Posterior vena cava (tissue), 2 donors: ENCODE measurements at places on chromosomes 6 and 20.
A peak's percentile ranks its signal among the peaks of the same experiment; 100 is the strongest.

DNA sequence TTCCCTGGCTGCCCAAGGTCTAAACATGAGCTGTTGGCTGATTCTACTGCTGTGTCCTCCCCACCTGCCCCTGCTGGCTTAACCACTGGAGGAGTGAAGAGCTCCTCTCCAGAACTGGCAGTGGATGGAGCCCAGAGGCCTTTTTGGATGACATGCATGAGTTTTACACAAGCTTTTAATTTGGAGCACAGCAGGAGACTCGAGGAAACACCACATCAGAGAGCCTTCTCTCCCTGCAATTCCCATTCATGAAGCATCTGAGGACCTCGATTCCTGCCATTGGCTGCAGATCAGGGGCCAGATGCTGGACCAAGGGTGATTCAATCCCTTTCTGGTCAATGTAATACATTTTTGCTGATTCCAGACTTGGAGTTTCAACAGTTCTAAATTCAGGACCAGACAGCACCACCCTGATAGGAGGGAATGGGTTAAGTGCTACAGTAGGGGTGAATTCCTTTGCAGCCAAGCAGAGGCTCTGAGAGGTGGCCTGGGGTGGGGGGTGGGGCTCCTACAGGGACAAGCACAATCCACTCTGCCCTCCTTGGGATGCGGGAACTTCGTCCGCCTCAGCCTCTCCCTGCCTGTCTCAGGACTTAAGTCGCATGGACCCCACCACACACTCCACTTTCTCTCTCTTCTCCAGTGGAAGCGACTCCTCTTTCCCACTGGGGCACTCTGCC lies 599 bp upstream of the PSORS1C1 start:
- DNase-seq = no peak

GRCh38 chr20:57605878-57606277 lies 14.3 kb downstream of the ZBP1 start:
- DNase-seq = no peak

GRCh38 chr20:4195499-4195898 lies 180.1 kb upstream of the RNF24 start:
- peak; percentile 43 for DNase-seq

DNA sequence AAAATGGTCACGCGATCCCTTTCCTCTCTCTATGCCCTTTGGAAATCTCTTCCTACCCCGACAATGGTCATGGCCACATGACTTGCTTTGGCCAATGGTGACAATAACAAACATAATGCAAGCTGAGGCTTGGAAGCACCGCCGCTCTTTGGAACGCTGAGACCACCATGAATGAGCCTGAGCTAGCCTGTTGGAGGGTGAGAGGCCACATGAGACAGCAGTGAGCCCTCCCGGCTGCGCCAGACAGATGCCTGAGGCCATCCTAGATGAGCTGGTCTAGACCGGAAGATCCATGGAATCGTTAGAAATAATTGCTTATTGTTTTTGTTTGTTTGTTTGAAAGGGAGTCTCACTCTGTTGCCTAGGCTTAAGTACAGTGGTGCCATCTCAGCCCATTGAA lies 64.2 kb downstream of the STK35 start:
- DNase-seq = peak; percentile 40

DNA sequence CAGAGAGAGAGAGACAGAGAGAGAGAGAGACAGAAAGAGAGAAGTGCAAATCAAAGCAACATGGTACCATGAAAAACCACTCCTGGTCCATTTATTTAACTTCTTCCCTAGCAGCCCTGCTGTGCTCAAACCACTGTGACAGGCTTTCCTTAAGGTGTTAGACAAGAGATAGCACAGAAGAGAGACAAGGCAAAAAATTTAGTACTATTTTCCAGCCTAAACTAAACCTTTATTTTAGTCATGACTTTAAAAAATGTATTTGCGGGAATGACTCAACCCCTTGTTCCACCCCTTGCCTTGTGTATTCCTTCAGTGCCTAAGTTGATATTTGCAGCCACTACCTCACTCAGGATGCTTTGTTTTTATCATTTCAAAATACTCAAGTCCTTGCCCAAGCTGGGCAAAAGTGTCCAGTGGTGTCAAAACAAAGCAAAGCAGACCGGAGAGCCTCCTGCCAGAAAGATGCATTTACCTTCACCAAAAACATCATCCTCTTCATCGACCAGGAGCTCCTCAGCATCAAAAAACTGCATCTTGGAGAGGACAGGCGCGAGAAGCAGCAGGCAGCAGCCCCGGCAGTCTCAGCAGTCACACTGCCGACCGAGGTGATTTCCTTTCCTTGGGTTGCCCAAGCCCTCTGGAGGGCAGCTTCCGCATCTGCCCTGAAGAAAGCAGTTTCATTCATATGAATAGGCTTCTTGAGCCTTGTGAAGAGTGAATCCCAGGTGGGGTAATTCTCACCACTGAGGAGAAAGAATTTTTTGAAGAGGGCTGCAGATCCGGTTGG lies at the start of gene RIPOR2:
RIPOR2 (minus strand) TSS at position 595 of the 787 bp plus-strand sequence; CDS start at position 533, 62 bp downstream.
- peak; percentile 87 for DNase-seq

DNA sequence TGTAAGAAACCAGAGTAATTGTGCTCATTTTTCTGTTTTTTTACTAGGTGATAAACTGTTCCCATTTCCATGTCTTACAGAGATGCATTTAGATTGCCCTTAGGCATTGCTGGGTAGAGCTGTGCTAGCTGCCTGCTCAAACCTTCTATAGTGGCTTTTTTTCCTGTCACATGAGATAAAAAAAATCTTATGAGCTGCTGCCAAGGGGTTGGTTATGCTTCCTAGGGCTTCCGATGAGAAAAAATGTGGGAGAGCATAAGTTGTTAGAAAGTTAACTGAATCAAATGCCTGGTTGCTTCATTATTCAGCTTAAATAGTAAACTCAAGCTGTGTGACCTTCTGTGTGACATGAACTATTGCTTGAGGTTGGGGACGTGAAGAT lies 50.0 kb upstream of the NOX3 start:
- DNase-seq = no peak

GRCh38 chr20:9498322-9498721 lies 16.1 kb upstream of the LAMP5 start:
- no peak for DNase-seq

GRCh38 chr6:126723541-126724170 lies 383.7 kb downstream of the CENPW start:
- no peak for DNase-seq

DNA sequence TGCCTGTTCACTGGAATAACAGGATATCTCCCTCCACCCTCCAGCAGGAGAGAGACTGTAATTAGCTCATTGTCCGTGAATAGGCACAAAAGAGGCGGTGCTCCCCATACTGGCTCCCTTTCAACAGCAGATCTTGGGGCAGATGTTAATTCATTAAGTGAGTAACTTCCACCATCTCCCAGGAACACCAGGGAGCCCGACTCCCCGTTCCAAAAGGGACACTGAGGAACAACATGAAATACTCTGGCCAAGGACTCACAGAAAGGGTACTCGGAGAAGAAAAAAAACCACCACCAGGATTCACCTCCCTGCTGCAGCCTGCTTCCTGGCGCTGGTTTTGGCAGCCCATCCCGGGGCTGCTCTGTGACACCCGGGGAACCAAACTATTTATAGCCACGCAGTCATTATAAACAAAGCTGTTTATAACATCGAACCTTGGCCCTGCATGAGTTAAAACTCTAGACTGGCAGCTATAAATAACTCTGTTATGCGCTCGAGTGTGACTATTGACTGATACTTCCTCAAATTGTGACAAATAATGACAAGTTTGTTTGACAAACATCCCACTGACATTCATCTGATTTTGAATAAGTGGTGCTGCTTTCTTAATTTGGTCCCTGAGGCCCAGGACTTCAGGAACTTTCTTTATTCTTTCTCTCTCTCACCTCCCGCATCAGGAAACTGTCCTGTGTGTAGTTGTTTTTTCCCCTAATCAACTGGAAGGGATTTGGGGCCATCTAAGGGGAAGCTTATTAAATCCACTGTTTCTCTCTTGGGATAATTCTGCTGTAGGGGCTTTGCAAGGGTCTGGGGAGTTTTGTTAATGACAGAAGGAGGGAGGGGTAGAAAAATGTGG lies 521.6 kb downstream of the CD83 start:
- no peak for DNase-seq
